ENCODE measurements at places on chromosomes 12 and 14.

DNA sequence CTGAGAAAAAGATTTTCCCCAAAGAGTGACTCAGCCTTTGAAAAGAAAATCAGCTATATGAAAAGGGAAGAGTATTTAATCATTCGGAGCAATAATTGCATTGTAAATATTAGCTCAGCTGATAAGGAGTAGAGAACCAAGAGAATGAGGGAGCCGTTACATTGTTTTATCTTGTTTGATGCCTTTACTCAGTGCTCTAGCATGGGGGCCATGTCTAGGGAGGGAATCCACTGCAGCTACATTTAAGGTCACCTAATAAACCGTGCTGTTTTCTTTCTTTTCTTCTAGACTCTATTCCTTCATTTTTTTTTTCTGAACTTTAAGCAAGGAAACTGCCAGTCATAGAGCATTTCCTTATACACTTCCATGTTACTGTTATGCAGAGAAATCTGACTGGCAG lies 447.0 kb downstream of the DIO2 start:
- no peak for DNase-seq

DNA sequence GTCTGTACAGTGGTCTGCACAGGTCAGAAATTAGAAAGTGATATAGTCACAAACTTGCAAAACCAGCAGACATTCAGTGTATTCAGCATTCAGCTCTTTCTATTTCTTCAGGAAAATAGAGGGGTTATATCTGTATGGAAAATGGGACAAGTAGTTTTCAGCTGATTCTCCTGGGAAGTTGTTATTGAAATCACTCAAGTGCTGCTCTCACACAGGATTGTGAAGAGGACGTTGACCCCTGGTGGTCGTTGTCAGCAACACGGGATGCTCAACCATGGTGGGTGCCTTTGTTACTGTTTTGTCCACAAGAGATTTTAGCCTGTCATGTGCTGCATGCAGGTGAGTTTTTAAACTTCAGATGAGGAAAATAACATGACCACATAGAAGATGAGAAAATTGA lies 981.8 kb downstream of the TMEM121 start:
- no peak for DNase-seq

DNA sequence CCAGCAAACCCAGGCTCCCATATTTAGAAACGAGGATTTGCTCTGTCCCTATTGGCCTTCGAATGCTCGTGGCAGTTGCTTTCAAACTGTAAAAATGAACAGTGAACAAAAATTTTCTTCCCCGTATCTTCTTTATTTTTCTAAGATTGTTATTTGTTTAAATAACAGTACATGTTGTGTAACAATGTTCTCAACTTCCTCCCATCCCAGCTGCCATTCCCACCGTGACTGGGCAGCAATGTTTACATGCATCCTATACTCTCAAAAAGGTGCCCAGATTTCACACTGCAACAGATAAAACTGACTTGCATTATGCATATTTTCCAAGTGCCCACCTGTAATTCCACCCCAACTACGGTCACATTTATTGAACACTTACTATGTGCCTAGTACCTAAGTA lies 12.8 kb downstream of the VCPKMT start:
- DNase-seq: no peak

- no peak for DNase-seq
Measured at GRCh38 chr12:27906658-27907473, 65.7 kb downstream of the PTHLH start.

DNA sequence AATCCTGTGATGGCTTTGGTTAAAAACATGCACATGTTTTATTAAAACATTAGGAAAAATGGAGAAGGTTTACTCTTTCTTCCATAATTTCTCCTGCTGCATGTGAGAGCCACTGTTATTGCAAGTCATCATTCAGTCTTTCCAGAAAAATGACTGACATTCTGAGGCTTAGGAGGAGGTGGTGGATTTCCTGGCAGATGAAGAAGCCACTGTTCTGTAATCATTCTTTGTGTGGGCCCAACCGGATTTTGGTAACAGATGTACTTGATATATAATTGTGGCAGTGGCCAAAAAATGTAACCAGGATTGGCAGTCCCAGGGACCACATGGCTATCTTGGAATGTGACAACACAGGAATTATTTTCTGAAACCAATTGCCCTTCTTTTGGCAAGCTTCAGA lies 120.2 kb downstream of the DAAM1 start:
- DNase-seq: no peak

DNA sequence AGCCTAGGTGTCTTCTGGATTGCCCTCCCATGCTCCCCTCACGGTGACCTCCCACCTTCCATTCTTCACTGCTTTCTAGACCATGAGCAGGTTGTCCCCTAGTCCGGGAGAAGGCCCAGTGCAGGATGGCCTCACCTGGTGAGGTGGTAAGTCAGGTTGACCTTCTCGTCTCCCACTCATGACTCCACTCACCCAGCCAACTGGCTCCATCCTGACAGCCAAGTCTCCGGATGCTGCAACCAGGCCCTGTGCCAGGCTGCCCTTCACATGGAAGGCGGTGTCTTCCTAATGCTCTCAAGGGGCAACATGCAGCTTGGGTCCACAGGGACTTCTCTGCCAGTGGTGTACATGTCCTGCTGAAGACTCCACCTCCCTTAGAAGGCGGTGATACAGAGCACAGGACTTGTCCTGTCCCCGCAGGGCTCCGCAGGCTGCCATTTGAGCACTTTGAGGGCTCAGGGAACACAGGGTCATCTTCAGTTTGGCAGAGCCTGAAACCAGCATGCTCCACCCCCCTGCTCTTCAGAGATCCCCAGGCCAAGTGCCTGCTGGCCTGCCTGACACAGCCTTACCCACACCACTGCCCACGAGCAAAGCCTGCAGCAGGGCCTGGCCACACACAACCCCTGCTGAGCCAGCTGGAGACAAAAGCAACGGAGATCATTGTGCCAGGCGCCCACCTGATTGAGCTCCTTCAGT lies 25.4 kb downstream of the BATF start:
- DNase-seq: no peak

DNA sequence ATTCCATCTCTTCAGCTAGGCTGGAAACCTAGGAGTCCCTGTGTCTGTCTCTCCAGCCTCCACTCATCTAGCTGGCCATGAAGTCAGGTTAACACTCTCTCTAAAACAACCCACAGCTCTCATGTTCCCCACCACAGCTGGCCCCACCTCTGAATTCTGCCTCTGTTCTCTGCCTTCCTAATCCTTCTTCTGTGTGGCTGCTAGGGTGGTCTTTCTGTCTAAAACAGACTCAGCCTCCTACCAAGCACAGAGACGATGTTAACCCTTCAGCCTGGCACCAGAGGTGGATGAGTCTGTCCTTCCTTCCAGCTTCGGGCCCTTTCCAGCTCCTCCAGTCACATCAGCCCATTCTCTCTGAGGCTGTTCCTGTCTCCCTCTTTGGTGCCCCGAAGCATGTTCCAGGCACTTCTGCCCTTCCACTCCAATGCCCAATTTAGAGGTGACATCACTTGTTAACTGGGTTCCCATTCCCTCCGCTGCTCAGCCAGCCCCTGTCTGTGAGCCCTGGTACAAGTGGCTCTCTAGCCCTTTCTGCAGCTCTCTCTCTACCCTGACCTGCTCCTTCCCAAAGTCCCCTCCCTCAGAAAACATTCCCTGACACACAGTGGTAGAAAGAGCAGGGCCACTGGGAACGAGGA lies 9.1 kb downstream of the FIGNL2 start:
- no peak for DNase-seq

GRCh38 chr12:51320695-51321320 lies 3.2 kb downstream of the BIN2 start:
- DNase-seq: no peak
